Activated CD4-positive, alpha-beta T cell treated with anti-CD3 and anti-CD28 coated beads for 1 hour (primary cell): ENCODE measurements at places on chromosomes 5 and 9.

DNA sequence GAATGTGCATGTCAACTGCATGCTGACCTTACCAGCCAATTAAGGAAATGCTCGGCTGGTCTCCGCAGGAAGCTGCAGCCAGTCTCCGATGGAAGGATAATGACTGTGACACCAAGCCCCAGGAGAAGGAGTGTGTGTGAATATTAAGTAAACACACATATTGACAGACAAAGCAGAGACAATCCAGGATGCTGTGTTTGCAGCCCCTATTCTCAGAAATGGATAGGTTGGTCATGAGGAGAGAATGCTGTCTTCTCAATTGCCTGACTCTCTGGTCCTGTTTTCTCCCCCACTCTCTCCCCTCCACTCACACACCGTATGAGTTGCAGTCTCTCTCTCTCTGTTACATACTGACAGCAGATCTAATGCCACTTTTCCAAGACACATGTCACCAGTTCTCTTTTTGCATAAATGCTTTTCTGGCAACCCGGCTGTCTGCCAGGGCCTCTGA is 85.7 kb downstream of the EPB41L4A start:
- DNase-seq = no peak

- DNase-seq = no peak
Observed at GRCh38 chr9:110555551-110556331, 23.8 kb downstream of the SVEP1 start.

DNA sequence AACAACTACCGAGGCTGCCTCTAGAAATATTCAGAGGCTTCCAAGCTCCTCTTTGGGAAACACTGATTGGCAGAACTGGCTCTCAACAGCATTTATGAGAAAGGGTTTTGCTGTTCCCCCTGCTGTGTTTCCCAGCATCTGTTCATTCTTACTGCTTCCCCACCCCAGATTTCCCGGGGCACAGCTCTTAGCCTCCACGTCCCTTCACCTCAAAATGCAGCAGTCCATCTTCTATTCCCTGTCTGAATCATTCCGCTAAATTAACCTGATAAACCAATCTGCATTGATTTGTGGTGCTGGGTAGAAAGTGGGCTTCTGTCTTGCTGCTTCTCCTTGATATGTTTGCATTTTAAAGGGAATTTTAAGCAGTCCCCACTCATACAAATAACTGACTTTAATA is 67.4 kb downstream of the PLK2 start:
- no peak for DNase-seq

DNA sequence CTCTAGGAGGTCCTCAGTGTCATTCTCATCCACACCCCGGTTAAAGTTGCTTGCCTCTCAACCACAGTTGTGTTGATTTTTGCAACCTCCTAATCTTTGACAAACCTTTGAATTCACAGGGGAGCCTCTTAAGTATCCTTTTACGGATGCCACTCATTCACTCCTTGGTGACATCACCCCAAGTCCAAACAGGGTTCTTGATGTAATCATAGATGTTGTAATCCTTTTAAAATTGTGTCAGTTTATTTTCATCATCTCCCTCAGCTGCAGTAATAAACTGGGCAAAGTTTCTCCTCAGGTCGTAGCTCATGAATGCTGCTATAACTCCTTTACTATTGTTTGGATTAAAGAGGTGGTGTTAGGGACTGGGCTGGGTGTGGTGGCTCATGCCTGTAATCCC is 637.2 kb upstream of the NUDT12 start:
- no peak for DNase-seq

DNA sequence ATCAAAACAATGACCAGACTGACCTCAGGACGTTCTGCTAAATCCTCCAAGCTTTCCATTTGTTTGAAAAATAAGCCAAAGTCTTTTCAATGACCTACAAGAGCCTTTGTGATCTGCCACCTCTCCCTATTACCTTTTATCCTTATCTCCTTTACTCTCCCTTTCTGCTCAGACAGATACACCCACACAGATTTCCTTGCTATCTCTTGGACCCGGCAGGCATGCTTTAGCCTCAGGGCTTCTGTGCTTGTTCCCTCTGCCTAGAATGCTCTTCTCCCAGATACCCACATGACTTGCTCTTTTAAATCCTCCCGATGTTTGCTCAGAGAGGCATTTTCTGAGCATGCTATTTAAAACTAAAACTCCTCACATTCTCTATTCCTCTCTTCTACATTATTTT is 8.9 kb upstream of the ELOVL7 start:
- DNase-seq = no peak

DNA sequence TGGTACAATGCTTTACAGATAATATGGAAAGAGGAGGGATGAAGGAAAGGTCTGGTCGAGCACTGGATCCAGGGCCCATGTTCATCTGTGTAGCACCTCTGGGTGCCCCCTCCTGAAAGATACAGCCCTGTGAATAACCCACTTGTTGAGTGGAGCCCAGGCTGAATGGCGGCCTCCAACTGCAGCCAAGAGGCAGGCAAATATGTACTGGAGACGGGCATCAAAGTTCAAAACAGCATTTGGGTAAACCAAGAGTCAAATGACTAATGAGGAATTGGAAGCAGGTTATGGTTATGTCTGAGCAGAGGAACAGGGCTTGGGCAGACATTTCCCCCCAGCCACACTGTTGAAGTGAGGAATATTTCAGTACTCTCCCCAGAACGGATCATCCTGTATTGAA is 1.1 kb downstream of the C9 start:
- no peak for DNase-seq

- no peak for DNase-seq
Observed at GRCh38 chr5:74404574-74405508, 235.7 kb downstream of the ENC1 start.

DNA sequence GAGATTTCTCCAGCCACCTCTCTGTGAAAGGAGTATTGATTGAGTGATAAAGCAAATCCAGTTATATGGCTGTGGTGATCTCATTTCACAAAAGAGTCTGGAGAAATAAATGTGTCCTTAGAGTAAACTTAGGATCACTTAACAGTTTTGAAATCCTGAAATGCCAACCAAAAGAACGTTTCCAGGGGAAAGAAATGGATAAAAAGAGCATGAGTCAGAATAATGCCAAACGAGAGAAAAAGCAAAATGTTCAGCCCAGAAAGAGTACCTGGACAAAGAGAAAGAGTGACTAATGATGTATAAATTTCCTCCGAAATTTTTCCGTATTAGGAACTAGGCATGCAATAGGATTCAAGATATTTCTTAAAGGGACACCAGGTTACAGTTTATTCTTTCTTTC is 463.1 kb upstream of the CDH10 start:
- DNase-seq = no peak

DNA sequence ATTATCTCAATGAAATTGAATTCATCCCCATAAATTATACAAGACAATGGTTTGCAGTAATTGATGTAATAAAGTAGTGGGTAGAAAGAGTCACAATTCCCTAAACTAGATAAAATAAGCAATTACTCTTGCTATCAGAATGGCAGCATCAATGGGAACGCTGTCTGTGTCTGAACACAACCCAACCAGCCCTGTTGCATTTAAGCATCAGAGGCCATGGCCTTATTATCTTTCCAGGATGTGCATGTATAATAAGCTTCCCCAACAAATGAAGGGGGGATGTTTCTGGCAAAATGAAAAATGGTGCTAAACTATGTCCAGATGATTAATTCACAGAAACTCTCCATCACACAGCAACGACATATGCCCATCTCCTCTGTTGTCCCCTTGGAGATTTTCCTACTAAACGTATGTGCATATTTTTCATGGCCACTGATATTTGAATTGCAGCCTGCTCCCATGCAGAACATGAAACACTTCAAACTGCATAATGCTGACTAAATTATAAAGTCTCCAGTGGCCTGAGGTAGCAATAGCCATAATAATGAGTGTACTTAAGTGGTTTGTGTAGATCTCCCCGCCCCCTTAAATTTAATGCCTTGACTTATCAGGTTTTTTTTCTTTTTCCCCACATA is 306.9 kb upstream of the ADAMTS16 start:
- DNase-seq = no peak

- no peak for DNase-seq
Observed at GRCh38 chr5:69364414-69364813, 4.9 kb downstream of the AK6 start.

DNA sequence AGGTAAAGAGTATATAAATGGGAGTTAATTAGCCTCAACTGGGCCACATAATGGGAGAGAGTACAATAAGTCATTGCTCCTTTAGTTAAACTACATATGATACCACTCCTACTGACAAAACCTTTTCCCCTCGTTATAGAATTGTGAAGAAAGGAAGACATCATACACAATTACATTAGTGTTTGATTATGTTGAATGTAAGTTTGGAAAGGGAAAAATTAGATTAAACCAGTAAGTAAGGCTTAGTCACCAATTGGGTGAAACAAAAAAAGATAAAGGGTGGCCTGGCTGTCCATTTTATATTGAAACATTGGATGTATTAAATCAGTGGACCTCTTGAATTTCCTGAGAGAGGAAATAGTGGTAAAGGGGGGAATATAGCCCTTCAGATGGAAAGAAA is 464.3 kb upstream of the PAPPA start:
- DNase-seq = no peak

DNA sequence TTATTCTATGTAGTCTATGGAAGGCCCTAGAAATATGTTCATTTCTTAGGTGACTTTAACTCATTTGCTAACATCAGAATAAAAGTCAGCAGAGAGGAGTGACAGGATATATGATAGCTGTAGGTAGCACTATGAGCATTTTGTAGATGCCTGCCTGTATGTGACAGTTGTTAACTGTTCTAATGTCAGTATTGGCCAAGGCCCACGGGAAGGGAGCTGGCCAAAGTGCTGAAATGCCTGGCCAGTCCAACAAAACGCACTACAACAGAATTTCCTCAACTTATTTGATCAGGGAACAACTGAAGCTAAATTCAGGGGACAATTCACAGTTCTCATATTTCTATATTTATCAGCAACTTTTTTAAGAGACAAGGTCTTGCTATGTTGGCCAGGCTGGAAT is 20.8 kb downstream of the SV2C start:
- no peak for DNase-seq
